ENCODE measurements at places on chromosomes 6 and 20.

- DNase-seq, result no peak
Measured at GRCh38 chr6:56787209-56787608, 144.5 kb upstream of the DST start.

GRCh38 chr6:161140554-161140875 lies 133.3 kb downstream of the AGPAT4 start:
- no peak for DNase-seq

DNA sequence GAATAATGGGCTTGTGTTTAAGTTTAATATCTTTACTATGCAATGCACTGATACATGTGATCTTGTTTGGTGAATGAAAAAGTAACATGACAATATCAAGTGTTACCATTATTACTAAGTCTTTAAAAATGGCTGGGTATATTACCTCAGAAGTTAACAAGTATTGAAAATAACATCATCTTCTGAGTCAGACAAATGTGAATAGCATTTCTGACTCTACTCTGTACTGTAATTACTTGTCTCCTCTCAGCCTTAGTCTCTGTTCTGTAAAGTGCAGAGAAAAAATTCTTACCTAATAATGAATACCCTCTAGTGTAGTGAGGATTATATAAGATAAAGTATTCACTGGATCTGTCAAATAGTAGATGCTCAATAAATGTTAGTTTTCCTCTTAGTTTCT lies 47.0 kb upstream of the GCLC start:
- DNase-seq, result no peak

DNA sequence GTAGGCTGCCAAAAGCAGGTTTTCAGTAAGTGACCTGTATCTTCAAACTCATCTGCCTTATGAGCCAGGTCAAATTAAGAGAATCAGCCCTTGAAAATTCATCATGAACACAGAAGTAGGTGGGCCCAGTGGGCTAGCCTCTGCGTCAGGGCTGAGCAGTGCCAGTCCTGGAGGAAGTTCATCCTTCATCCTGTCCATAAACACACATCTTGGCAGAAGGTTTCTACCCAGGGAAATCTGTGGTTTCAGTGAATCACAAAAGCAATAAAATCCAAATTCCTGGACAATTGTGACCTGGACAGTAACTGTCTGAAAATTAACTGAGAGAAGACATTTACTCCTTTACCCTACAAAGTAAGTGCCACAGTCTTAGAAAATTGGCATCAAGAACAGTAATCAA lies 72.4 kb downstream of the ATG5 start:
- no peak for DNase-seq

DNA sequence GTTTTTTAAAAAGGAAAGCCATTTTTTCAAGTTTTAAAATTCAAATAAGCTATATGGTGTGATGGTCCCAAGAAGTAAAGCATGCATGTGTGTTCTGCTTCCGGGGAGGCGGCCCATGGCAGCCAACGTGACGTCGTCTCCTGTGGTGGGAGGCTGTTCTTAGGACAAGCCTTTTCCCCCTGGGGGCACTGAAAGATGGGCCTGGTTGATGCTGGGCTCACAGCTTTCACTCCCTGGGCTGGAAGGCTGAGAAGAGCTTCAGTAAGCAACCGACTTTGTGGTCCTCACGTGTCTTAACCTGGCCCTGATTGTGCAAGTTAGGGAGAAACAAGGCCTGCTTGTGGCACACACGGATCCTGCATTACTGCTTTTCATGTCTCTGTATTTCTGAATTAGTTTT lies 84.1 kb downstream of the SMOC2 start:
- no peak for DNase-seq

- DNase-seq, result no peak
Measured at GRCh38 chr20:21053002-21053762, 53.0 kb downstream of the LINC00237 start.

DNA sequence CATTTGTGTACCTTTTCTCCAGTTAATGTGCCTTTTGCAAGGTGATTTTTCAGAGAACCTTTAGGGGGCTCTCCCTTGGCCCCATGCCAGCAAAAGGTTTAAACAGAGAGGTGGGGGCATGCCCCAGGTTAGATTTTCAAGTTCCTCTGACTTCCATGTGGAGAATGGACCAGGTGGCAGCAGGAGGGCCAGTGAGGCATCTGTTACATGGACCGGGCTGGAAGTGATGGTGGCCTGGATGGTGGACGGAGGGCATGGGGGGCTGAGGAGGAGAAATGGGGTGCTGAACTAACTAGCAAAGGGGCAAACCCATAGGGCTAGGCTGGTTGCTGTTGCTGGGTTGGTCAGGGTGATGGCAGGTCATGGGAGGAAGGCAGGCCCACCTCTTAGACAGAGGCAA lies 20.7 kb upstream of the BPI start:
- no peak for DNase-seq

DNA sequence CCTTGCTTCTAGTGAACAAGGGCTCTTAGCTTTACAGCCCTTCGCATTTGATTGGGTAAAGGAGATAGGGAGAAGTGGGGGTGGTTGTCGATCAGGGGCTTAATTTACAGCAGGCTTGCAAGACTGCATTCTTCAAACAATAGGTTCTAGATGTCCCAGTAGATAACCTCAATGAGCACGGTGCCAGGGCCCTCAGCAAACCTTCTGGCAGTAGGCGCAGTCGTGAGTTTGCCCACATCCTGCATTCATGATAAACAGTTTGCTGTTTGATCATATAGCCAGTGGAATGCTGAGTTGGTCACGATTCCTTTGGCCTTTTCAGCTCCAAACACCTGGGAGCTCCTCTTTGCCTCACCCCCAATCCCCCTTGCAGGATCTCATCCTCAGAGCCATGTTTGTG lies 27.5 kb downstream of the SUN5 start:
- DNase-seq, result no peak

DNA sequence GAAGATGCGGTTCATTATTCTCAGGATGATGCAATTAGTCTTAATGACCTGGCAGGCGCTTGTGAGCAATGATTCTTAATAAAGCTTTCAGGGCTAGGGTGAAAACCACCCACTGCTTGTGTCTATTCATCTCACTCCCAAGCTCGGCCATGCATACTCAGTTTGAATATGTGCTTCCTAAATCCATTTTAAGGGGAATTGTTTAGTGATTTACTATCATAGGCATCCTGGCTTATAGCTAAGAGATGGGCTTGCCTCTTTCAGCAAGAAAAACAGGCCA lies 141.1 kb upstream of the SLC24A3 start:
- DNase-seq, result no peak

GRCh38 chr6:148203970-148204369 lies 138.7 kb upstream of the SASH1 start:
- DNase-seq, result peak; percentile 13

DNA sequence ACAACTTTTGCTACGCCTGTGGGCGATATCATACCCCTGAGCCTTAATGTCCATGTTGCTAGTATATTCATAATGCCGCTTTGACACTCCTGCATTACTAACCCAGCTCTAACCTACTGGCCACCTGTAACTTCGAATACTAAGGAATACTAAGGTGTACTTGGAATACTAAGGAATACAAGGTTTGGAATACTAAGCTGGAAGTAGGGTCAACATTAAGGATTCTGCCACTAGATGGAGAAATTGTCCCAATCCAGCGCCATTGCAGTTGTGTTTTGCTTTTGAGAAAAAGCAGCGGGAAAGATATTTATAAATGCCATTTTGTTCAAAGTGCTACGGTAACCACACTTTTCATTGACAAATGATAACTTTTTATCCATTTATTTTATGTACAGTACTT lies 10.7 kb downstream of the TBXT start:
- no peak for DNase-seq

- no peak for DNase-seq
Measured at GRCh38 chr6:30227763-30228487, 14.7 kb upstream of the TRIM26 start.

DNA sequence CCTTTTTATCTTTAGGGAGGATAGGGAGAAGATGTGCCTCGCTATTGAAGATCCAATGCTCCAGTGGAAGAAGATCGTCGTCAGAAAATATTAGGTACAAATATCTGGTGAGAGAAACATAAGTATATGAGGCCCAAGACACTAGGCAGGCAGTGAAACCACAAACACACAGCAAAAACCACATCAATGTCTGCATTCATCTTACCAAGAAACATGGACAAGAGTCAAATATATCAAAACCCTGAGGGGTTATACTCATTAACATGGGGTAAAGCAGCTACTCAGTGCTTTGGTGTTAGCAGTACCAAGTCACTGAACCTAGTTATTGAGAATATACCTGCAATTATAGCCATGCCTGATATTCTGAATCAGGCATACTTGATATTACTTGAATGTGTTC lies 101.4 kb upstream of the FAM184A start:
- no peak for DNase-seq

DNA sequence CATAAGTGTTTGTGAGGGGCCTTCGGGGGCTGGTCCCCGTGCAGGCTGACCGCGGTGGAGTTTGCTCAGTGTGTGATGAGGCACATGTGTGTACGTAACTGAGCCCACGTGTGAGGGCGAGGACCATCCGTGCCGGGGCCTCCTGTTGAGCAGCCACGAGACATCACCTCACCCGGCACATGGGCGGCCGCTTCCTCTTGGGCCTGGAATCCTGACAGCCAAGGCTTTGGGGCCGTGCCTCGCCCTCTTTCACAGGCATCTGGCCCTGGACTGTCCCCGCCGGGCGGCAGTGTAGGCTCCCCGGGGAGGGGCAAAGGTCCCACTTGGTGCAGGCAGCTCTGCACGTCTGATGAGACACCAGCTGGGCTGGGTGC lies 202.3 kb downstream of the DLL1 start:
- no peak for DNase-seq

- no peak for DNase-seq
Measured at GRCh38 chr6:154057098-154057497, 18.1 kb downstream of the OPRM1 start.

DNA sequence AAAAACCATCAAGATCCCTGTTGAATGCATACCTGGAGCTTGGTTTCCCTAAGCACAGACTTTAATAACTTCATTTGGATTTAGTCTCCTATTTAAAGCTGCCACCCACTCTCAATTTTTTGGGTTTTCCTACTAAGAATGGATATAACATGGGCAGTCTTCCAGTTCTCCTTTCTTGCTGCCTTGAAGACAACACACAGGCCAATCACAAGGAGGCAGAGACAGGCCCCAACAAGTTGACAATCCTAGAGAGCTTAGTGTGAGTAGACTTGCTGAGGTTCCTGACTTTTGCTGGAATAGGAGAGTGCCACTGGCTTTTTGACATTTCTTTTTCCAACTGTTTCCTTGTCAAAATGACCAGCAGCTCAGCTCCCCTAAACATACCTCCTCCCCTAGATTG lies 112.3 kb upstream of the ESR1 start:
- no peak for DNase-seq

DNA sequence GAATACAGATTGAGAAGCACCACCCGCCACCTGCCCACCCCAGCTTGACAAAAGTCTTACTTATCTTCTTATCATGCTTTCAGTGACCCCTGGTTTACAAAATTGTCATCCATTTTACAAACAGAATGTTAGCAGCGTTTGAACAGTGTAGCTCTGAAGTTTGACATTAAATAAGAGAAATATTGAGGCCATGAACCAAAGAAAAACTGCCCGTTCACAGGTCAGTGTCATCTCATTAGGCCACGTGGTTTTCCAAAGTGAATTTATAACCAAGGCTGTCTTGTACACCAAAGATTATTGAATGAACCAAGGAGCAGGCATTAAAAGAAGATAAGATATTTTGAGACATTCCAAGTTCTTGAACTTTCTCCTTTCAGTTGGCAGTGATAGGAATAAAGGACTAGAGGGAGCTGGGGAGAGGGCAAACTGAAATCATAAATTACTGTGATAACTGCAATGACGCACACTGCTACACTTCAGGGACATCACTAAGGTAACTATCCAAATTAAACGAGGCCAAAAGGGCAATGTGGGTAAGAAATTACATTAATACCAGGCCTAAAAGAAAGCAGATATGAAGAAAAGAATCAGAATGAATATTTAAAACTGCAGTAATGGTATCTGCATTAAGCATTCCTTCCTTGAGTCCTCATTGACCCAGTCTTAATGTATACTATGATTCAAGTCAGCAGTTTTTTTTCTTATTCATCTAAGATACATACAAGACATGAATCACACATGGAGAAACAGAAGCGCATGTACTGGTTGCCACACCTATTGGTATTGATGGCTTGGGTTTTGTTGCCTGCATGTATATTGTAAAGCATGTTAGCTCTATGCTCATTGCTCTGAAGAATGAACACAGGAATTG lies 159.8 kb upstream of the ARG1 start:
- no peak for DNase-seq

DNA sequence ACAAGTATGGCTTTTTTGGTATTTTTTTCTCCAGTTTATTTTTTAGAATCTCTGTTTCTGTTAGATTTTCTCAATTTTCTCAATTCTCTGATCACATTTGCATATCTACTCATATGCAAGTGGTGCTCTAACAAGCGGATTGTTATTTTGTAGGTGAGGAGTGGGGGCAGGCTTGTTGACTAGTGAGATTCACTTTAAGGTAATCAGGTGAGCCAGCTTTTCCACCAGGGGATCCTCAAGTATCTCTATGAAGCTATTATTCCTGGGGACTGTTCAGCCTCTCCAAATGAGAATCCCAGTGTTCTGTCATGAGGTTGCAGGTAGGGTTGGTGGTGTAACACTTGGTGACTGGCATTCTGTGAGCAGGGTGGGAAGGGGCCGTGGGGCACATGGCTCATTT lies 274.3 kb upstream of the FERMT1 start:
- no peak for DNase-seq

DNA sequence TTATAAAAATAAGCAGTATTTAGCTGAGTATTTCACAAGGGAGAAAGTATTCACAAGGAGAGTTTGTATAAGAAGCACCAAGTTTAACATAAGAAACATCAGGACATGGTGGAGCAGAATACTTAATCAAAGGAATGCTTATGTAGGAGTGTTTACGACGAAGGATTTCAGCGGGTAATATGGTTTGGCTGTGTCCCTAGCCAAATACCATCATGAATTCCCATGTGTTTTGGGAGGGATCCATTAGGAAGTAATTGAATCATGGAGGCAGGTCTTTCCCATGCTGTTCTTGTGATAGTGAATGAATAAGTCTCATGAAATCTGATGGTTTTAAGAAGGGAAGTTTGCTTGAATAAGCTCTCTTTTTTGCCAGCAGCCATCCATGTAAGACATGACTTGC lies 1099.1 kb upstream of the ADGRB3 start:
- no peak for DNase-seq

DNA sequence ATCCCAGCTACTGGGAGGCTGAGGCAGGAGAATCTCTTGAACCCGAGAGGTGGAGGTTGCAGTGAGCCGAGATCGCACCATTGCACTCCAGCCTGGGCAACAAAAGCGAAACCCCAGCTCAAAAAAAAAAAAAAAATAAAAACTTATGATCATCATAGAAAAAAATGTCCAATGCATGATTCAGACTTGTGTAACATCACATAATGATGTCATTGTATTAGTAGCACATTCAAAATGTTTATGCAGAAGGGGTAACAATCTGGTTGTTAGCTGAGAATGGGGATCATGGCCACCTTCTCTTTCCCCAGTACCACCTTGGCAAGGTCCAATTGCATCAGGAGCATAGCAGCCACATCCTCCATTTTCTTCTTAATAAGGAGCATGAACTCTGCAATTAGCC lies 137.6 kb upstream of the MARCKS start:
- no peak for DNase-seq

- peak; percentile 20 for DNase-seq
Measured at GRCh38 chr6:87700397-87701343, 1.4 kb downstream of the AKIRIN2 start.

- DNase-seq, result no peak
Measured at GRCh38 chr6:107870381-107870780, 46.3 kb upstream of the SCML4 start.

- DNase-seq, result no peak
Measured at GRCh38 chr6:85240787-85241385, 209.0 kb upstream of the NT5E start.

- no peak for DNase-seq
Measured at GRCh38 chr6:127464161-127464880, 5.1 kb upstream of the KIAA0408 start.

- DNase-seq, result no peak
Measured at GRCh38 chr6:356828-357251, 34.7 kb upstream of the IRF4 start.
